ENCODE measurements at places on chromosomes 12 and 14.

DNA sequence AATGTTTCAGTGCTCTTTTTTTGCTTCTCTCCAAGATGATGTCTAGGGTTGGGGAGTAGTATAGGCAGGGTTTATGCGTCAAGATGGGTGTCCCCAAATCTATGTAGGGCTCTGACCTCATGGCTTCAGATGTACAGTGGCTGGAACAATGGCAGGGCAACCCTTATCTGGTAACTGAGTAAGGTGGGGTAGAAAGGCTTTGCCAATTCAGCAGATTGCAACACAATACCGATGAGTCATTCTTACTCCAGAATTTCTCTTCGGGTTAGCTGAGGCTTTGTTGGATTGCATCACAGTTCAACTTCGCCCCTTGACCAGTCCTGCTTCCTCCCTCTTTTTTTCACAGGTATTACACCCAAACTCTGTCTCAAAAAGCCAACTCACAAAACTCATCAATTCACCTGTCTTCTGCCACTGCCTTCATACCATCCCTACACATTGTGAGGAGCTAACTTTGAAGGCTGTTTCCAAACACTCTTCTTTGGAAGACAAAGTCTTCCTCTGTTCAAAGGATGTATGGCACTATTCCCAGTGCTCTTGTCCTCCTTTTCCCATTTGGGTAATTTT lies 190.2 kb upstream of the CNOT2 start:
- peak; percentile 21 for DNase-seq

DNA sequence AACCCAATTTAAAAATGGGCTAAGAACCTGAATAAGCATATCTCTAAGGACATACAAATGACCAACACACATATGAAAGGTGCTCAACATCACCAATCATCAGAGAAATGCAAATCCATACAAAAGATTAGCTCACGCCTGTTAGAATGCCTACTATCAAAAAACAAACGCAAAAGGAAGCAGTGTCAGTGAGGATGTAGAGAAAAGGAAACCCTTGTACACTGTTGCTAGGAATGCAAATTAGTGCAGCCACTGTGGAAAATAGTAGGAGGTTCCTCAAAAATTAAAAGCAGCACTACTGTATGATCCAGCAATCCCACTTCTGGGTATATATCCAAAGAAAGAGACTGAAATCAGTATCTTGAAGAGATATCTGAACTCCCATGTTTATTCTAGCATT lies 133.0 kb downstream of the CPNE8 start:
- no peak for DNase-seq

DNA sequence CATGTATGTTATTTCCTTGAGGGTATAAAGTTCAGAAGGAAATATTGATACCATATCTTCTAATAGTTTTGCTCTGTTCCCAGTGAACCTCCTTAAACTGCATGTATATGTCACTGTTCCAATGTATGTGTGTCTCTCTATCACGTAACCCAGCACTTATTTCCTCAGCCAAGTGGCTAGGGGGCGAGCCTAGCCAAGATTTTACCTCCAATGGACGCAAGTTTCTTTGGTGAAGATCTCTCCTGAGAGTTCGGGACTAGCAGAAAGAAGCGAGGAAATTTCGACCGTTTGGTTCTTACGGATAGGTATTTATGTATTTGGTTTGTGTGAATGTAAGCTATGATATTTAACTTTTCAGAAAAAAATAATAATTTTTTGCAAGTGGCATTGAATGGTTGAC lies 2.5 kb downstream of the SFSWAP start:
- no peak for DNase-seq

GRCh38 chr14:20827326-20827725 lies 24.7 kb upstream of the RNASE1 start:
- no peak for DNase-seq

DNA sequence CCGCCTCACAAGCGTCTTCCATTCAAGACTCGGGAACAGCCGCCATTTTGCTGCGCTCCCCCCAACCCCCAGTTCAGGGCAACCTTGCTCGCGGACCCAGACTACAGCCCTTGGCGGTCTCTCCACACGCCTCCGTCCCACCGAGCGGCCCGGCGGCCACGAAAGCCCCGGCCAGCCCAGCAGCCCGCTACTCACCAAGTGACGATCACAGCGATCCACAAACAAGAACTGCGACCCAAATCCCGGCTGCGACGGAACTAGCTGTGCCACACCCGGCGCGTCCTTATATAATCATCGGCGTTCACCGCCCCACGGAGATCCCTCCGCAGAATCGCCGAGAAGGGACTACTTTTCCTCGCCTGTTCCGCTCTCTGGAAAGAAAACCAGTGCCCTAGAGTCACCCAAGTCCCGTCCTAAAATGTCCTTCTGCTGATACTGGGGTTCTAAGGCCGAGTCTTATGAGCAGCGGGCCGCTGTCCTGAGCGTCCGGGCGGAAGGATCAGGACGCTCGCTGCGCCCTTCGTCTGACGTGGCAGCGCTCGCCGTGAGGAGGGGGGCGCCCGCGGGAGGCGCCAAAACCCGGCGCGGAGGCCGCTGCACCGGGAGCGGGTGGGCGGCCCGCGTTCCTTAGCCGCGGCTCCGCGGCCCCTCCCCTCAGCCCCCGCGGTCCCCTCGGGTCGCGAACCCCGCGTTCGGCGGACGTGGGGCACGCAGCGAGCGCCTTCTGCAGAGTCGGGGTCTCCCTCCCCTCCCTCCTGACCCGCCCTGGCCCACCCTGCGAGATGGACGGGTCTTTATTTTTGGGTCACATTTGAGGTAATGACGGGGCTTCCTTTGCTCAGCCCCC lies at the start of gene UBC:
Gene UBC (minus strand): TSS at position 259 of the 847 bp plus-strand sequence. CDS start 879 bp downstream, outside the sequence.
- peak; percentile 84 for DNase-seq

GRCh38 chr12:6699259-6699988 lies 1.2 kb downstream of the PIANP start:
- no peak for DNase-seq

GRCh38 chr12:67651132-67651695 lies 2.7 kb downstream of the DYRK2 start:
- peak; percentile 48 for DNase-seq

- DNase-seq: no peak
These were observed 2.8 kb downstream of the CRADD start for GRCh38 chr12:93680006-93680405.

- no peak for DNase-seq
These were observed 50.9 kb upstream of the PPFIA2 start for GRCh38 chr12:81809829-81810595.

DNA sequence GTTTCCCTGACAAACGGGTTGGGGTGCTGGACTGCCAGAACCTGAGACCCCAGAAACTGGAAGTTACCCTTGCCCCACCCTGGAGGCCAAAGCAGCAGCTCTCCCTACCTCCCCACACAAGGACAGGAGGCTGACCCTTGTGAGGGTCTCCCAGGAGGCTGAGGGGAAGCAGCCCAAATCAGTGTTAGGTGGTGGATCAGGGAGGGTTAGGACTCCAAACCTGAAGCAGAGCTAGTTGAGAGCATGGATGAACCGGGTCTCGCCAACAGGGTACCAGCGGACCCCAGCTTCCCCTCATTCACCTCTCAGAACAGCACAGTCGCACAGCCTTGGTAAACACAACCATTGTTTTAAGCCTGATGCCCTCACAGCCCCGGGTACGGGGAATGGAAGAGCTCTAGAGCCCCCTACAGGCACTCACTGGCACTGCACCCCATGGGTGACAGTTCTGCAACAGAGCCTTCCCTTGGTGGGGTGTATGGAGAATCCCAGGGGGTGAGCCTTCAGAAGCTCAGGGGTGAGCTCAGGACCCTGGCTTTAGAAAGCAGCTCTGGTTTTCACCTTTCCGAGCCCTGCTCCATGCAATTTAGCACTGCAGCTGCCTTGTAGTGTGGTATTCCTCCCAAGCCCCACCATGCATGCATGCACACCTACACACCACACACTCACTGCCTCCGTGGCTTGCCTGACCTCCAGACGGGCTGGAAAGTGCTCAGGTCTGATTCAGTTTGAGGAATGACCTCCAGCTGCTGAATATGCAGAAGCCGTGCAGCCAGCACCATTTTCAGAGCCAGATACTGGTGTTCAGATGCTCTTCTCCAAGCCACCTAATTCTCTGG lies 11.2 kb downstream of the ESRRB start:
- peak; percentile 88 for DNase-seq

- DNase-seq: no peak
These were observed 9.9 kb upstream of the KANSL2 start for GRCh38 chr12:48691826-48692487.

- no peak for DNase-seq
These were observed 2.1 kb upstream of the FOXG1 start for GRCh38 chr14:28764257-28765160.

GRCh38 chr12:26319511-26319910 lies 124.1 kb downstream of the SSPN start:
- no peak for DNase-seq

DNA sequence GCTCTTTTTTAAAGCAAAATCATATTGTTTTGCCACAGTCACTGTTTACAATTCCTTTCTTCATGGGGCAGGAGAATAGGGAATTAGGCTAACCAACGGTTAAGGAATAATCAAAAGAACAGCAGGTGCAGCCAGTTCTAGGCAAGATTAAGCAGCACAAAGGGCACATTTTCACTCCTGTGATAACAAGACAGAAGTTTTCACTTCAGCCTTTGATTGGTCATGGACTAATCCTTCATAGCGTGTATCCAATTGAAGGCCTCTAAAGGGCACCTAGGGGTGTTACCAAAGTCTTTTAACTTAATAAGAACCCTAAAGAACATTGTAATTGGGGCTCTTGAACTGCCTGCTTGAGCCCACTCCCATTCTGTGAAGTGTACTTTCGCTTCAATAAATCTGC lies 206.9 kb upstream of the AMIGO2 start:
- DNase-seq: no peak

DNA sequence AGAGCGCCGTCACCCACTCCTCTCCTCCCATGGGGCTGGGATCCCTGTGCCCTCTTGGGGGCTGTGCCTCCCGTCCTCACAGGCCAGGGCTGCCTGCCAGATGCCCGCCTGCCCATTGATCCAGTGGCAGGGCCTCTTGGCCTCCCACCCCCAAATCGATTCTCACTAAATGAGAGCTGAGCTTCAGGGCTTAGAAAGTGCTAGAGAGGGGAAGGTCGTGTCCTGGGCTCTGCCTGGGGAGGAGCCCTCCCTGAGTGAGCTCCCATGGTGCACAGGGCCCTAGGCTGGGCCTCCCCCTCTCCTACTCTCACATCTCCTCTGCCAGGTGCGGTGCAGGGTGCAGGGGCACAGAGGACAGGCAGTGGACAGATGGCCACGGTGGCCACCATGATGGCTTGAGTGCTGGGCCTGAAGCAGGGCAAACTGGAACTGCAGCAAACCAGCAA lies 9.2 kb downstream of the BEGAIN start:
- no peak for DNase-seq

- DNase-seq: no peak
These were observed 15.5 kb upstream of the TAC3 start for GRCh38 chr12:57031789-57032188.

DNA sequence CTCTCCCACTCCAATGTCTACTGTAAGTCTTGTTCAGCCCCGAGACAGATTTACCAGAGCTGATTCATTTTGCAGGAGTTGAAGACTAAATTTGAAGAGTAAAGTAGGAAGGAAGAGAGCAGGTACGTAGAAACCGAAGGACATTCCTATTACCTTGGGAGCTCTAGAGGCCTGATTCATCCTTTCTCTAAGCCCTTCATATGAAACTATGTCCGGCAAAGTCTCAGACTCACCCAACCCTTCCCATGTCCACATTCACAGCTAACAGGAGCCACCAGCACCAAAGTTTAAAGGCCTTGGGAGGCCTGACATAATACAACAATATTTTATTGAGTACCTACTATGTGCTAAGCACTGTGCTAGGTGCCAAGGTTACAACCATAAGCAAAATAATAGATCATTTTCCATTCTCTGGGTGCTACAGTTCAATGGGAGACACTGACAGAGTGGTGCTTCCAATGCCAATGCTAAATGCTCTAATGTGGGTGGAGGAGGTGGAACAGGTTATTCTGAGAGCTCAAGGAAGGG lies 86.6 kb downstream of the PHLDA1 start:
- DNase-seq: no peak

DNA sequence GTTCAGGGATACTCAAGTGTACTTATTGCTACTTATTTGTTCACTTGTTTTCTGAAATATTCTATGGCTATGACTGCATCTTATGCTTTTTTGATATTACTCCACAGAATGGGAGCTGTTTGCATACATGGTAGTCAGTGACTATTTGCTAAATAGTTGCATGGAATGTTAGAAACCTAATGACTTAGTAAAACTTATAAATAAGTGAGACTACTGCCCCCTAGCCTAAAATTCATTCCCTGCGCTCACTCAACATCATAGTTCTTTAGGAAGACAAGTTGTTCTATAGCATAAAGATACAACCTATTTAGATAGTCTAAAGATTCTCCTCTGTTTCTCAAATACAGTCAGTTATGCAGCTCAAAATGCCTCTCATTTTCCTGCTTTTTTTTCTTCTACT lies 305.5 kb downstream of the CEP128 start:
- DNase-seq: no peak

- peak; percentile 46 for DNase-seq
These were observed 42.9 kb upstream of the EEA1 start for GRCh38 chr12:92971859-92972524.

DNA sequence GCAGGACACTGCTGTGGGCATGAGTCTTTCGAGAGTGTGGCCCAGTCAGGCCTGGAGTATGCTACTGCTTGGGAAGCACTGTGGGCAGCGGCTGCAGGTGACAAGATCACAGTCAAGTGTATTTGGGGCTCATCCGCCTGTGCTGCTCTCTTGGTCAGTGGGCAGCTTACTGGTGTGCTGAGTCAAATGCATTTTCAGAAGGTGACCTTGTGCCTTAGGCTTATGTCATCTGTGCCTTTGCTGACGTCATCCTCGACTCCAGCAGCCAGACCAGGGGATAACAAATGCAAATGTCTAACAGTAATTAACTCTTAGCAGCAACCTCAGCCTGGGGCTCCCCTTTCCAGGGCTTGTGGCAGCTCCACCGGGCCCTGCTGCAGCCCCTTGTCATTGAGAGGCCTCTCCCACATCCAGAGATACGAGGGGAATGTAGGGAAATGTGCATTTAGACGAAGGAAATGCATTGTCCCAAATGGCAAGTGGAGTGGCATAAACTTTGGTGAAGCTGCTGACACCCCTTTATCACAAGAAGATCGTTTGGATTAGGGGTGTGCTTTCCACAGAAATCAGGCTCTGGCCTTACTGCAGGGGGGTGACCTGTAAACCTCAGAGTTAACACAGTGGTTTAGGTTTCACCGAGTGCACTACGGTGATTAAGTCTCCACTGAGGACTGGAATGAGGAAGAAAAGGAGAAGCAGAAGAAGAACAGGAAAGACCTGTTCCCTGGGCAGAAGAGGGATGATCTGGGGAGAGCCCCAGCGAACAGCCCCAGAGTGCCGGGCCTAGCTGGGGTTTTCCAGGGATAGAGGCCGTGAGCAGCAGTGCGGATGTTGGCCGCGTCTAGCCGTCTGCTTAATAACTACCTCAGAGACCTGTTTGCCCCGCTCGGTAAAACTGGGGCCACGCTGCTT lies 39.7 kb downstream of the PSMA6 start:
- DNase-seq: no peak

DNA sequence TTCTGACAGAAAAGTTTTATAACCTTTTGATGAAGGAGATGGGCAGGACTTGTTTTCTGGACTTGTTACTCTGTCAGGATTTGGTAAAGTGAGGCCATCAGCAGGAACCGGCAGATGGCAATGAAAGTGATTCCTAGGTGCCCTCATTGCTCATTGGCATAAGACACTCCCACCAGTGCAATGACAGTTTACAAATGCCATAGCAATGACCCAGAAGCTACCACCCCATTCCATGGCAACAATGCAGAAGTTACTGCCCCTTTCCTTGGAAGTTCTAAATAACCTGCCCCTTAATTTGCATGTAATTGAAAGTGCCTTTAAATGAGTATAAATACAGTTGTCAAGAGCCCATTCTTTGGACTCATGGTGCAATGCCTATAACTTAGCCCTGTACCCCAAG lies 222.6 kb downstream of the CEP128 start:
- DNase-seq: no peak

- peak; percentile 17 for DNase-seq
These were observed 76.4 kb downstream of the PPP1R12A start for GRCh38 chr12:79858518-79858917.

Data from AG08396 (cell line).